ENCODE measurements at places on chromosomes 13 and 19.
A peak's percentile ranks its signal among the peaks of the same experiment; 100 is the strongest.

- no peak for DNase-seq
These were observed 3.1 kb upstream of the ZNF471 start for GRCh38 chr19:56504581-56504980.

DNA sequence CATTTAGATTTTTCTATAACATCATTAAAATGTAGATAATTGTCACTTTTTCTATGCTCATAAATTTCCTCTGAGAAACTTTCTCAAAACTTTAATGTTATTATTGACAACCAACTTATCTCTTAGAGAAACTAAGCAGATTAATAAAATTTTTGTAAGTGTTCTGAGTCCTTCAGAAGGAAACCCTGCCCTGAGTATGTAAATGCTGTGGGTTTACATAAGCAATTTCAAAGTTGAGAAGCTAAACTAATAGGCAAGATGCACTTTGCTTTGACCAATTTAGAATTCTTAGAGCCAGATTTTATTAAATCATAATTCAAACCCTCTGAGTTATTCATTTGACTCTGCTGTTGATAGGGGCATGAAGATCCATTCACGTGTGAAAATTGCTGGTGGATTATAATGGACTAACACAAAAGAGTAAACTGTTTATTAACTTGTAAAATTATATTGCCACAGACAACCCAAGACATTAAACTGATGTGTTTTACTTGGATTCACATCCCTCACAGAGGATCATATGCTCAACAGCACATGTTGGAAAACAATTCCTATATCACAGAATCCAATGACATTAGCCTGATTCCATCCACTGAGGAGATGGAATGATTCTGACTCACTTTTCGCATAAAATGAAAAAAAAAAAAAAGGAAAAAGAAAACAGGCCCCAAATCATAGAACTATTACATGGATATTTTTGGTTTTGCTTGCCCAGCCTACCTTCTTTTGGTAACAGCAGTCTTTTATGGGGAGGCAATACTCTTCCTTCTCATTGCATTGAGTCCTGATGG is 453.7 kb upstream of the HTR2A start:
- no peak for DNase-seq

- DNase-seq: peak; percentile 8
These were observed 58.0 kb upstream of the IRS2 start for GRCh38 chr13:109844396-109844795.

DNA sequence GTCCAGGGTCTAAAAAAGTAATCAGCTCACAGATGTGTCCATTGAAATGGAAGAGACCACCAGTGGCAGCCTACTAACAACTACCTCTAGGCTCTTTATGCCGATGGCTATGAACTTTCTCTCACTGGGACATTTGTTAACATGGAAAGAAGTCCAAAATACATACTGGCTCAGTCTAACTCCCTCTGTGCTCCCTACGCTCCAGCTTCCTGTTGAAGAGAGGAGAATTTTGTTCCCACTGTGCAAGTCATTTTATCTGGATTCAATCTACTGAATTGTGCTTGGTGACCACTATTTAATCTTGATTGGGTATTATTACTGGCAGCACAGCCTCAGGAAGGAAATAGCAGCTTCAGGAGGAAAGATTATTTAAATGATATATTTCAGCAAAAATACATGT is 128.8 kb upstream of the ARGLU1 start:
- no peak for DNase-seq

DNA sequence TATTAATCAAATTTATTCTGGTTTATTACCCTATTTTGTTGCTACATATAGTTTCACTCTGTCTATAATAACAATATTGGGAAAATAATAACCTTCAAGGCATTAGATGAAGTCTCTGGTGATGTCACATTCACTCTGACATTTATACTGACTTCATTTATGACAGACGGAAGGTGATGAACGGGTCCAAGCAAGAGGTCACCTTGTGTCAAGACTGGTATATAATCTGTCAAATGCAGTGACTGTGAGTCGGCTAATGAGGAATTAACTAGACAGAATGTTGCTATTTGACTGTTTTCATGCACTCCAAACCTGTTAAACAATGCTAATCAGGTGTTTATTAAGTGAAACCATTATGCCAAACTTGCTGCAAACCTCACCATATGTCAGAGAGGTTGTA is 800.5 kb upstream of the KLHL1 start:
- DNase-seq: no peak

DNA sequence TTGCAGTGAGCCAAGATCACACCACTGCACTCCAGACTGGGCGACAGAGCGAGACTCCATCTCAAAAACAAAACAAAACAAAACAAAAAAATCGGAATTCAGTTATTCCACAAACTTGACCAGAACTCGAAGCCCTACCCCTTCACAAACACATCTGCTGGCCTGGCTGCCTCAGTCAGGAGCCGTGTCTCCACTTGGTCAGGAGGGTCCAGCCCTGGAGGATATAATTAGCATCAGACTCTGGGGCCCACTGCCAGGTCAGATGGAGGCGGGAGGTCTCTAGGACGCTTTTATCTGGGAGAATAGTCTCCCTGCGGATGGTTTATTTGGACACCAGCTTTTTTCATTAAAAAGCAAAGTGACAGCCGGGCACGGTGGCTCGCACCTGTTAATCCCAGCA is 8.0 kb downstream of the ELL start:
- peak; percentile 74 for DNase-seq

DNA sequence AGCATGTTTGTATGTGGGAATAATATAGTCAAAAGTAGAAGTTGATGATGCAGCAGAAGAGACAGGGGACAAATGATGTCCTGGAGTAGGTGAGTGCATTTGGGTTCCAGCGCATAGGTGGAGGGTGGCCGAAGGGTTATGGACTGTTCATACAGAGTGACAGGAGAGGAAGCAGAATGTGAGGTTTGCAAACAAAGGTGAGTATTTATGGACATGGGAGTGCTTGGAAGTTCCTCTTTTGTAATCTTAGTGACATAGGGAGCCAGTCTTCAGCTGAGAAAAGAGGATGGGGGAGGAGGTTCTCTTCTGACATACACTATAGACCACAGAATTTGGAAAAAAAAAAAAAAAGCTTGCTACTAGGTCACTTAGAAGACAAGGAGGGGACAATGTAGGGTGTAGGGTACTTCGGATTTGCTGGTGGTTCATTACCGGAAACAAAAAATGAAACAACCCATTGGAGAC is 331.6 kb downstream of the DLEU7 start:
- DNase-seq: no peak

GRCh38 chr13:92029641-92030040 is 631.2 kb downstream of the GPC5 start:
- DNase-seq: no peak

DNA sequence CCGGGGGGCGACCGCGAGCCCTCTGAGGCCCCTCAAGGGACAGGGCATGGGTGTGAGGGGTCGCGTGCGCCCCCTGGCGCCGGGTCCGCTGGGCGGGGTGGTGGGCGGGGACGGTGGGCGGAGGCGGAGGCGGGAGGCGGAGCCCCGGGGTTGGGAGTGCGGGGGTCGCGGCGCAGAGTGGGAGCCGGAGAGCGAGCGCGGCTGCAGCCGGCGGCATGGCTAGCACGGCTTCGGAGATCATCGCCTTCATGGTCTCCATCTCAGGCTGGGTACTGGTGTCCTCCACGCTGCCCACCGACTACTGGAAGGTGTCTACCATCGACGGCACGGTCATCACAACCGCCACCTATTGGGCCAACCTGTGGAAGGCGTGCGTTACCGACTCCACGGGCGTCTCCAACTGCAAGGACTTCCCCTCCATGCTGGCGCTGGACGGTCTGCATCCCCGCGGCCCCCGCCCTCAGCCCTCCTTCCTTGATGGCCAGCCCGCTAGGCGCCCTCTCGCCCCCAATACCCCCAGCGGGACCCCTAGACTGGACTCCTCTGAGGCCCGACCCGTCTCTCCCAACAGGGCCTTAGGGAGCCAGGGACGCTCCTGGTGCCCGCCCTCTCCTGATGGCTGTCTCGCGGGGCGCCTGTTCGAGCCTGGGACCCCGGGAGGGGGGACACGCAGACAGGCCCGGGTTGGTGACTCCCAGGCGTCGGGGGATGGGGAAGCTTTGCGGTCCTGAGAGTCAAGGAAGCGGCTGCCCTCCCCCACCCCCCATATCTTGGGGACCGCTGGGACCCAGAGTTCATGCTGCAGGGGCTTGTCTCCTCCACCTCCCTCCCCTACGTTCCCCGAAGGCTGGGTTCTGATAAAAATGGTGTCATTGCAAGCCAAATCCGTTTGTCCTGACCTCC is at the start of gene CLDN10:
TSS of gene CLDN10 (plus strand) at position 182 of the 903 bp plus-strand sequence. CDS start at position 216, 34 bp downstream.
- no peak for DNase-seq
